Cerebellar nuclear complex (tissue), 1 donor: ENCODE measurements at places on chromosomes 7 and 10.

- no peak for DNase-seq
These were observed 170.4 kb downstream of the PLXDC2 start for GRCh38 chr10:19986591-19986990.

DNA sequence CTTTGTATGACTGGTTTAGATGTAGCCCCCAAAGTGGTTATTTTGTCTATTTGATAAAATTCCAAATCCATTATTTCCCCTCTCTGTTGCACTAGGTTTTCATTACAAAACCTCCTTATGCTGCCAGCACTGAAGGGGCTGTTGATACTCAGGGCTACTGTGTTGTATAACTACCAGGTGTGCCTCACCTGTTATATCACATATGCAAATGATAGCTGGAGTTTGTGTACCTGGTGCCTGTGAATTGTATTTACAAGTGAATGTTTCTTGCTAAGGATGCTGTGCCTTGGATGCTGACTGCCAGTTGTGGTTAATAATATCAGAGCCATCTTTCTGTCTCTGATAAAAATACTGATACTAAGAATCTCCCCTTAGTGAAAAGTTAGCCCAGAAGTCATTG is 84.8 kb upstream of the CCDC6 start:
- no peak for DNase-seq

- DNase-seq: no peak
These were observed 681 bp upstream of the SPOCK2 start for GRCh38 chr10:72088889-72089575.

DNA sequence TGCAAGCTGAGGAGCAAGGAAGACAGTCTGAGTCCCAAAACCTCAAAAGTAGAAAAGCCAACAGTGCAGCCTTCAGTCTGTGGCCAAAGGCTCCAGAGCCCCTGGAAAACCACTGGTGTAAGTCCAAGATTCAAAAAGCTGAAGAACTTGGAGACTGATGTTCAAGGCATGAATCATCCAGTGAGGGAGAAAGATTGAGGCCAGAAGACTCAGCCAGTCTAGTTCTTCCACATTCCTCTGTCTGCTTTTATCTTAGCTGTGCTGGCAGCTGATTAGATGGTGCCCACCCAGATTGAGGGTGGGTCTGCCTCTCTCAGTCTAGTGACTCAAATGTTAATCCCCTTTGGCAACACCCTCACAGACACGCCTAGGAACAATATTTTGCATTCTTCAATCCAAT is 20.1 kb upstream of the MDFIC start:
- no peak for DNase-seq

DNA sequence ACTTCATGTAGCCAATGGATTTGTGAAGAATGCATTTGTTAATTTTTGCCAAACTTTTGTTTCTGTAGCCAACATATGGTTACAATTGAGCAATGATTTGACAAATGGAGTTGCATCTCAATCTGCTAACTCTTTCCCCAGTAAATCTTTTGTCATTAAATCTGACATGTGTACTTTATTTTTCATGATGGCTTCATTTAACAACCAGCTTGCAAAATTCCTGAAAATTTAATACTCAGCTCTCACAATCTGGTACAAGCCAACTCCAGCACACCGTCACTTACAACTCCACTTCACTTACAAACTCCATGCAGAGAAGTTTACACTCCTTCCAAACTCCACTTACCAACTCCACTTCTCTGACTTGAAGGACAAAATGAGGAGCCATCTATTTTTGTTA is 26.5 kb upstream of the HIBADH start:
- DNase-seq: no peak

DNA sequence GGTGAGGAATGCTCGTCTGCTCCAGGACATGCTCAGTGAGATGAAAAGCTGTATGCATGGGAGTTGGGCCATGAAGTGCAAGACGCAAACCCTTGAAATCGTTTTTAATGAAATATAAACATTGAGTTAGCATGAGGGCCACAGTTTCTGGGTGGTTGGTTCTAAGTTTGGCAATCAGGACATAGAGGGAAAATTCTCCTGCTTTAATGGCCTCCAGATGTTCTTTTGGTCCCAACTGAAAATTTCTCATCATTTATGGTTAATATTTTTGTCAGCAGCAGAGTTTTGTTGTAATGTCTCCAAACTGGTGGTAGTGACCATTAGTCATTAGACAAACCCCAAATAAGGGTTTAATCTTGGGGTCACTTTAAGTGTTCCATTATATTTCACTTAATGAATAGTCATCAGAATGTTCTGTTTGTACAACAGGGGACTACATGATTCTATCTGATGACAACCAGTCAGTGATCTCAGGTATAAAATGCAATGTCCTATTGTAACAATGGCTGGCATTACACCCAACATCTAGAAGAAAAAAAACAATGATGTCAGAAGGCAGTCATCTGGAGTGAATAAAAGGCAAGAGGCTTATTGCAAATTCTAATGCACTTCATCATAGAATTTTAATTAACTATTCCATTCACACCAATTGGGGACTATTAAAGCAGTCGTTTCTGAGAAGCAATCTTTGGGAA is 197.4 kb downstream of the JCAD start:
- no peak for DNase-seq

DNA sequence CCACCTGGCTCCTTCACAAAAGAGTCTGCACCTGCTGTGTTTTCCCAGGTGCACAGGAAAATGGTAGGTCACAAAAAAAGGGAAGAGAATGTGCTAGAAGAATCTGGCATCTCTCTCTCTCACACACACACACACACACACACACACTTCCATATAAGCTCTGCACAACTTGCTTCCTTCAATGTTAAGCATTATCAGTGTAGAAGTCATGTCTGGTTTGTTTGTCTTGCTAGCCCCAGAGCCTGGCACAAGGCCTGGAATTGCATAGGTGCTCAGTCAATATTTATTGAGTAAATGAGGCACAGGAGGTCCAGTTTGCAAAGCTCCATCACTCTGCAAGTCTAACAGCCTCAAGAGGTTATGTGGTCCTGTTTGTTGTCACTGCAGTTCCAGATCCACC is 867.3 kb upstream of the AUTS2 start:
- DNase-seq: no peak

DNA sequence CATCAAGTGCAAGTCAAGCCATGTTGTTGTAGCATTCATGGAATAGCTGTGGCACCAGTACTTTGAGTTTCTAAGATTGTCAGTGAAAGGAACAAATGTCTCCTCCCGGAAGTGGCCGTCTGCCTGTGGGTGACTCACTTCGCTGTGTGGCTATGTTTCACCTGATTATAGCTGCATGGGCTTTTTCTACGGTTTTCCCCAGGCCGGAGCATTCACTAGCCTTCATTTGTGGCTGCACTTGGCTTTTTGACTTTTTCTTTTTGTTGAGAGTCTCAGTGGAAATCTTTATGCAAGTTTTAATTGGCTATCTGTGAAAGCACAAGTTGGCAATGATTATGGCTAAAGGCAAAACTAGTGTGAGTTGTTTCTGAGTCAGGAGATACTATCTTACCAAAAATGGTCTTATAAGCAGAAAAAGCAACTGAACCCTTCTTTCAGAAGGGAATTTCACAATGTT is 35.0 kb downstream of the SRI start:
- no peak for DNase-seq

DNA sequence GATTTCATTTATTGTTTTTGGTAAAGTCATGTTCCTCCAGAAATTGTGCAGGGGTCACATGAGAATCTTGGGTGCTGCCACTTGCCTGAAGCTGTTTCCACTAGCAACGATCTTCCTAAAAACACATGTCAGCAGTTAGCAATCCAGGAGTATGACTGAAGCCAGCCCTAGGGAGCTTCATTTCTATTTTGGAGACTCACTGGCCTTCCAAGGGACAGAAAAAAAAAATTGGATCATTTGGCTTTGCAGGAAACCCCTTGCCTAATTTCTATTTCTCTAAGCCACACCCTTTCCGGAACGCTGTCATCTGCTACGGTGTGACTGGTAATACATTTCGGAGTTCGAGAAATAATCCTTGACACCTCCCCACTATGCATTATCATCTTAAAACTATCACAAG is 204.7 kb downstream of the TAX1BP1 start:
- no peak for DNase-seq

- no peak for DNase-seq
These were observed 338.9 kb upstream of the KIAA1217 start for GRCh38 chr10:23869996-23870395.

DNA sequence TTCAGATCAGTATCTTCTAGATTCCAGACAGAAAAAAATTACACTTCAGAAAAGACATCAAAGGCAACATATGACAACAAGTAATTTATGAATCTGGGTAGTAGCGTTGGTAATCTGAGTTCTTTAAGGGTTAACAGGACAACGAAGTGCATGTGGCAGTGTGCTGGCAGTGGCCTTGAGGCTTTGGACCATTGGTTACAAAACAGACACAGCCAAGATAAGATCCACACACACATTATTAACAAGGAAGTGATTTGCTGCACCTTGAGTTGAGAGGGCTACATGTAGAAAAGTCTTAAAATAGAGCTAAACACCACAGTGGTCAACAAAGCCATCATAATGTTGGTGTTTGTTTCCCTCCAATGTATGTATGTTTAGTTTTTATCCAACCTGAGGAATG is 40.6 kb downstream of the AKR1D1 start:
- DNase-seq: no peak

DNA sequence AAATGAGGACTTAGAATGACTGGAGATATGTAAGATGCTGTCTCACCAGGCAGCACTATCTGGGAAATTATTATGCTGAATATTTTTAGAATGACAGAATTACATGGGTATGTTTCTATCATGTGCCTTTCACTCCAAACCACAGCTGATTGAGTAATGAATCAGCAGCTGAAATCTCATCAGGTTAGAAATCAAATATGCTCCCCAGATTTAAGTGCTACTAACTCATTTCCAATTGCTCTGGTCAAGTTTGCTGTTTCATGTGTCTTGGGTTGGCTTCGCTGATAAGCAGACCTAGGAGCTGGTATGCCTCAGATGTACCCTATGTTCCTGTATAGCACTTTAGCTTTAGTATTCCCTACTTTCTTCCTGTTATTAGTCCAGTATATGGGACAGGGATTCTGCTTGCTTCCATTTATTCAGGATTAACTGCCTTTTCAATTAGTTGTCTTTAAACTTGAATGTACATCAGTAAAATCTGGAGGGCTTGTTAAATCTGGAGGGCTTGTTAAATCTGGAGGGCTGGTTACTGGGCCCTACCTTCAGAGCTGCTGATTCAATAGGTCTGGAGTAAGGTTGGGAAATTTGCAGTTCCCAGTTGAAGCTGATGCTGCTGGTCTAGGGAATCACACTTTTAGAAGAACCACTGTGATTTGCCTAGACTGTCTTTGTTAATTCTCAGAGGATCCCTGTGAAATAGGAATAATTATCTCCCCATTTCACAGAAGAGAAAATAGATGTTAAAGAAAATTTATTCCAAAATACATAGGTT is 172.9 kb downstream of the DKK1 start:
- no peak for DNase-seq

DNA sequence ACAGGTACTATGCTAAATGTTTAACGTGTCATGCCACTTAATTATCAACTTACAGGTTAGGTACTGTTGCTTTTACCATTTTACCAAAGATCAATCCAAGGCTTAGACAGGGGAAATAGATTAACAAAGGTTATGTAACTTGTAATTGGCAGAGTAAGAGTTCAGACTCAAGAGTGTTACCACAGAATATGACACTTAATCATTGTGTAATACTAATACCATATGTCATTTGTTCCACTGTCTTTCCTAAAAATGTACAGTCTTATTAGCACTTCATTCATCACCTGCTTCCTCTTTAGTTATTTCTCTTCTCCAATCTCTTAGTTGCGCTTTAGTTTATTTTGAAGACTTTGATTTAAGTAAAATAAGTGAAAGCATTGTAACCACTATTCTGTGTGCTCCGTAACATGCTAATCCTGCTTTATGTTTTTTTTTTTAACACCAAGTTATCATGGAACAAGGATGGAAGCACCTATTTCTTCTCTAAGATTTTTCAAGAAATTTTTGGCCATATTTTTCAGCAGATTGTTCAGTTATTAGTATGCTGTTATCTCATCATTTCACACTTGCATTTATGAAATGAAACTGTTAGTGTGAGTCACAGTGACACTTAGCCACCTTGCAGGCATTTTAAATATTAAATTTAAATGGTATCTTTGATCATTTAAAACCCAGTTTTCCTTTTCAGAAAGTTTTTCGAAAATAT is 197.3 kb downstream of the PHF14 start:
- DNase-seq: no peak

DNA sequence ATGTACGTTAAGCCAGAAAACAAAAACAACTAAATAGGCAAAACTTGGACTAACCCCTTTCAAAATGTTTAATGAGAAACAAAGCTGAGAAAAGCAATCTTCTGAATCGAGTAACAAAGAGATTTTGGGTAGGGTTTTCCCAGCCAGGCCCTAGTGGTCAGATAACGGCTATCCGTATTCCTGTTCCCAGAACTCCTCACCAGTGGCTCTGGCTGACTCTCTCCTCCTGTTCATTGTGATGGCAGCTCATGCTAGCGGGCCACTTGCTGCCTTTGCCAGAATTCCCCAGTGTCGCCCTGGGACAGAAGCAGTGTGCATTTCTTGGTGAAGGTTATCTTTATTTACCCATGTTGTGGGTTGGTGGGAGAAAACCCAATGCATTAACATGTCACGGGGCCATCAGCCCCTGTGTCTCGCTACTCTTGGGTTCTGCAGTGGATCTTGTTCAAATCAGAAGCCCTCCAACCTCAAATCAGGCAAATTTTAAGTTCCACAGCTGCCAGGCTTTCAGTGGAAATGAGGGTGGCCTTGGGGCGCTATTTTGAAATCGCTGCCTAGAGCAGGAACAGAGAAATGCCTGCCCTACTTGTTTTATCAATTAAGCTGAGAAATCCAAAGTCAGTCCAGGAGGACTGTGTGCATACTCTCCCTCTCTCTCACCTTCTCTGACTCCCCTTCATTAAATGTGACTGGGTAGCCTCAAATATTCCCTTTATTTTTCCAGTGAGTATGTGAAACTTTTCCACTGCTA is 164.5 kb upstream of the NPVF start:
- DNase-seq: no peak

- DNase-seq: peak; percentile 32
These were observed at the start of gene RINT1 for GRCh38 chr7:105531792-105532671. Gene RINT1 (plus strand): TSS chr7:105532201. CDS start chr7:105532316, 115 bp downstream.

DNA sequence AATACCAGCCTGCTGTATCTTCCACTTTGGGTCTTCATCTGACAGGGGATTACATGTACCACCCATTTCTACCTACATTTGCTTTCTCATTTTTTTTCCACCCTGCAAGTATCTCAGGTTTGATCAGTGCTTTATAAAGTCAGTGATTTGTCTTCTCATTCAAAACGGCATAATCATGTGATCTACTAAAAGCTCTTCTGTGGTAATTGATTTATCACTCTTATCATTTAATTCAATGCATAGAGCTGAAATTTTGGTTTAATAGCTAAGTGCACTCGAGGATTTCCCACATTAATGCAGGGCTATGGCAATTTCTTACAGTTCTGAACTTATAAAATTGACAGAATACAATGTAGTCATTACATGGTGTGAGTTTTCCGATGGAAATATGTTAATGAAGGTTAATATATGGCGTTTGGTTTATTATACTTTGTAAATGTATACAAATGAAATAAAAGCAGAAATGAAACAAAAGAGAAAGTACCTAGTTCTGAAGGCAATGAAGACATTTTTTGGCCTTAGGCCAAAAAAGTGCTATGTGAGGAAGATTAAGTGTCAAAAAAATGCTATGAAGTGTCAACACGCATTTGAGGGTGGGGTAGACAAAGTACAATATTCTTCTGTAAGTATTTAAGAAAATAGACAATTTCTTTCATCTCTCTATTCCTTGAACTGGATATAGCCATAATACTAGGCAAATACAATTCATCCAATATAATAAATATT is 457.3 kb downstream of the ETV1 start:
- DNase-seq: no peak

GRCh38 chr10:132984801-132985545 is 42.6 kb upstream of the CFAP46 start:
- no peak for DNase-seq

GRCh38 chr10:124344931-124345330 is 73.8 kb downstream of the OAT start:
- no peak for DNase-seq
